ENCODE measurements at places on chromosomes 3 and 15.

GRCh38 chr3:141009496-141009895, 41.7 kb upstream of the SPSB4 start:
- DNase-seq = no peak

DNA sequence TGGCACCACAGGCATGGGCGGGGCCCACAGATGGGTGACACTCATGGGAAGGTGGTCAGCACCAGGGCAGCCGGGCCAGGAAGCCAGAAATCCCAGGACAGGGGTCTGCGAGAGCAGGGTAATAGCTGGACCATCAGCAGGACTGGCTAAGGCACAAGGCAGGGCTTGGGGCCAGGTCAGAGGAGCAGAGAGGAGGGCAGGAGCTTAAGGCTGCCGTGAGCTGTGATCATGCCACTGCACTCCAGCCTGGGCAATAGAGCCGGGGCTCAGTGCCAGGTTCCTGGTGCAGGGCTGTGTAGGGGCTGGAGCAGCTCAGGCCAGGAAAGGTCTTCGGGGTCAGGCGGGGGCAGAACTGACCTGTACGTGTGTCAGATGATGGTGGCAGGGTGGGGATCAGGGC, 64.2 kb upstream of the LINGO1 start:
- no peak for DNase-seq

- DNase-seq = no peak
Measured at GRCh38 chr3:140586311-140586710, 91.6 kb upstream of the TRIM42 start.

- DNase-seq = peak; percentile 49
Measured at GRCh38 chr15:39594446-39595337, 13.8 kb downstream of the THBS1 start.

GRCh38 chr3:113832477-113833164, 6.0 kb upstream of the GRAMD1C start:
- no peak for DNase-seq

- peak; percentile 97 for DNase-seq
Measured at GRCh38 chr3:197795200-197795599, 4.1 kb downstream of the LRCH3 start.

GRCh38 chr3:3353153-3353552, 173.7 kb upstream of the CRBN start:
- no peak for DNase-seq

DNA sequence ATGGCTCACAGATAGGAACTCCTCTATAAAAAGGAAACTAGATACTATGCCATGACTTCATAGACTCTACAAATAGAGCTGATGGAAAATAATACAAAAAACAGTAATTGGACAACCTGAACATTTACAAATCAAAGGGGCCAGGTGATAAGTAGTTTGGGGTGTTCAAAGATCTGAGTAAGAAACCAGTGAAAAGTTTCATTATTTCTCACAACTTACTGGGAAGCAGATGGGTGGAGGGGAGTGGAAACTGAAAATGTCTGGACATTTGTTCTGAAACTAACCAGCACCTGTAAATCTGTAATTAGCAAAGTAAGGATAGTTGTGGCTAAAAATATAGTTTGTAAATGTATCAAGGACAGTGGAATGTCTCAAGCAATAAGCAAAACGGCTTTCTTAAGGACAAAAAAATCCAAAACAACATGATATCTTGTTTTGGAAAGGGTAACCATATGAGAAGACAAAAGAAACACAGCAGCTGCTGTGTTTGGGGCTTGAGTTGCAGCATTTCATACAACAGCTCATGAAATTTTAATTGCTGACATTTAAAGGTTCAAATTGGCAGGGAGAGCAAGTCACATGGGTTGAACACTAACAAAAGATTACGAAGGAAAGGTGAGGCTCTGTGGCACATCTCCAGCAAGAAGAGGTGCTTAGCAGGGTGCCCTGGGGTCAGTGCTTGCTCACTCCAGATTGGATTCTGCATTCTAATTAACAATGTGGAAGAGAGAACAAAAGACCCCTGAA, 26.8 kb upstream of the THBS1 start:
- no peak for DNase-seq

DNA sequence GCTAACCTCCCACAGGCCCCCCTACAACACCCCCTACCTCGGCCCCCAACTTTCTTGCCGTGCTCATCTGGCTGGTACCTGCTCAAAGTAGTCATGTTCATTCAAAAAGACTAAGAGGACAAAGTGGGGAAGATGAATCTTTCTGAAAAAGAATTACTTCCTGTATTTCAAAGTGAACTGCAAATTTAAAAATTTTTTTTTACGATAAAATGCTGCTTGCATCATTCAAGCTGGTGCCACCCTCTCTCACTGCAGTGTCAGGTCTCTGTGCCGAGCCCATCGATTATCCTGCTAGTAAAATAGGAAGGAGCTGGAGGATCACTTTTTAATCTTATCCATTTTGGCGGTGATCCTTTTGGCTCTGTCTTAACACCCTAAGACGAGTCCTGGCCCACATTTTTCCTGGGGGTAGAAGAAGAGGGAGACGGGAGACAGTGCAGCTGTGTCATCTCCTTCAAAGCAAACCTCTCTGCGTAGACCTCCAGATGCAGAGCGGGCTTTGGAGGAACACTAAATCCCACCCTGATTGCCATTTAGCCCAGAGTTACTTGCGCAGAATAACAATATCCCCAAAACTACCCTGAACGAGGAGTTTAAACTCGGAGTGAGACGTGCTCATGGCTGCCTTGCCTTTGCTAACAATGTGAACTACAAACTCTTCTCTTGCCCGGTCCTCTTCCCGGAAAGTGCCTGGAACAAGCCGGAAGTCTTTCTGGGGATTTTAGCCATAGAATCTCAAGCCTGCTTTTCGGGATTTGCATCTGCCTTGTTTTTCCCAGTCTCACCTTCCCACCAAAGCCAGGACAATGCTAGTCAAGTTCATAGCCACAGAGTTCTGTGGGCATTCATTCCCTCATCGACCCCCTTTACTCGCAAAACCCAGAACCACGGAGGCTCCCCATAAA, 66.2 kb upstream of the CGNL1 start:
- DNase-seq = no peak

- no peak for DNase-seq
Measured at GRCh38 chr3:134681522-134681900, 30.7 kb upstream of the KY start.

DNA sequence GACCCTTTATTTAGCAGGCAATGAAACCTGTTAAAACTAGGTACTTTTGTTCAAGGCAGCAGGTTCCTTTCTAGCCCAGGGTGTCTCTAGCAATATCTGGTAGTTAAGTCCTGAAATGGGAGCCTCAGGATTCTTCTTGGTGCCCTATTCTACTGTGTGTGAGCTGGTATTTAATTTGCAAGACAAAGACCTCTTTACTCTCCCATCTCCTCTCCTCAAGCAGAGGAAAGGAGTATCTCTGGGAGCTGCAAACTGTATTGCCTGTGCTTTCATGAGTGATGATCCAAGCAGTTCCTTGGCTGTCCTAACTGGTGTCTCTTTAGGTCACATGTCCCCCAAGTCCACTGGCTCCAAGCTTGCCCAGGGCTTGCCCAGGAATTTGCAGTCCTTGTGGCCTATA, 188.2 kb downstream of the SI start:
- no peak for DNase-seq

- no peak for DNase-seq
Measured at GRCh38 chr3:123096126-123096525, 29.3 kb downstream of the PDIA5 start.

GRCh38 chr15:53880357-53880756, 97.9 kb upstream of the UNC13C start:
- DNase-seq = no peak

- DNase-seq = peak; percentile 79
Measured at GRCh38 chr3:111761309-111761795, 97.7 kb upstream of the PHLDB2 start.

DNA sequence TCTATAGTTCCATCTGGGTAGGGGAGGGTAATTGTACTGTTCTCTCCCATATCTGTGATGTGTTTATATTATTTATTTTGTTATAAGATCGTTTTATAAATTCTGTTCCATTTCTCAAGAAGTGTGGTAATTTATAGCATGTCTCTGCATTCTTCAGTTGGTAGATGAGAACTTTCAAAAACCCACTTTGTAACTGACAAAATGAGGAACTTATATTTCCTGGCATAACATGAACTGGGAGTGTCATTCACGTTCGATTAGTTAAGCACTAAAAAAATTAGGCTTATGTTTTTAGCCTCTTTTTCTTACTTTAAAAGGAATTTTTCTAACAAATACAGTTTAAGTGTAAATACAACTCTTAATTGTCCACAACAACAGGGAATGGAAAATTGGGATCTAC, 230.8 kb downstream of the CGGBP1 start:
- no peak for DNase-seq

DNA sequence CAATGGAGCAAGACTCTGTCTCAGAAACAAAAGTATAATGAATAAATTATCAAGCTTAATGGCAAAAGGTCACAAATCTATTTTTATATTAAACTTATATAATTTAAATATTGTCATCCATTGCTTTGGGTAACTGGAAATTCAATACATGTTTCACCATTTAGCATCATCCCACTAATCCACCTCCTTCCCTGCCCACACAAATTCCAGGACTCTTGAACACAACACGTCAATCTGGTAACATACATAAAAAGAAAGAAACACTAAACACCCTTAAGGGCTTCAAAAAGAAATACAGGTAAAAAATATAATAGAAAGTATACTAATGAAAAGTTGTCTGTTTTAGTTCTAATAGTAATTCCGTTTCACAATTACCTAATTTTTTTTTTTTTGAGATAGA, 149.4 kb downstream of the STAG1 start:
- no peak for DNase-seq

GRCh38 chr3:194471863-194472262, 14.9 kb downstream of the ATP13A3 start:
- DNase-seq = no peak

DNA sequence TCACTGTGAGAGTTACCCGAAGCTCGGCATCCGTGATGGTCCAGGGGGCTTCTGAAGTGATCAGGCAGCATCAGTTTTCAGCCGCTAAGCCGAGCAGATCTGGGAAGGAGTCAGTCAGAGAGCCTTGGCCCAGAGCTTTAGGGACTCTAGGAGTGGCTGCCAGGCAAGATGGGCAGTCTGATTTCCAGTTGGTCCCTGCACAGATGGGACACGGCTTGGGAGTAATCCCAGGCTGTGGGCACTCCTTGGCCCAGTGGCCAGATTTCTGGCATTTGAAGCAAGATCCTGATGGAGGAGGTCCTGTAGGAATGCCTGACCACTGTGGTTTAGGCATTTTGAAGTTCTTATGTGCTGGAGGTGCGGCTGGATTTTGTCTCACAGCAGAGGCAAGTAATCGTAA, 10.5 kb upstream of the IP6K2 start:
- no peak for DNase-seq

All from cardiac fibroblast (primary cell).